ENCODE measurements at places on chromosomes 13 and 19.
A peak's percentile ranks its signal among the peaks of the same experiment; 100 is the strongest.

GRCh38 chr13:21009036-21009435 is 52.4 kb downstream of the LATS2 start:
- DNase-seq, result no peak

GRCh38 chr19:49497047-49497788 is 984 bp downstream of the RPS11 start:
- peak; percentile 24 for DNase-seq

GRCh38 chr19:10353793-10354391 is 14.5 kb upstream of the ICAM3 start:
- no peak for DNase-seq

DNA sequence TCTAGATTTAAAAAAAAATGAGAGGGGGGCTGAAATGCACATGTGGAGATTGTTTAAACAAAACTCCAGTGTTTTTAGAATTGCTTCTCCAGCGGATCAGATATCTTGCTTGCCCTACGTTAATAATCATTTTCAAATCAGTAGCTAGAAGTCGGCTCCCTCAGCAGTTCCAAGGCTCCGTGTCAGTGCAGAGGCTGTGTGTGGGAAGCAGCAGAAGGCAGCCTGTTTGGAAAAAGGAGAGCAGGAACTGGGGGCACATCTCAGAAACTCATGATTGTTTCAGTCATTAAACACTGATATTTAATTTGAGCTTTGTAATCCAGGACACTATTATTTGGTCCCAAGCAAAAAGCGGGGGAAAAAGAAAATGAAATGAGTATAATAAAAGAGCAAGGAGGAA is 50.9 kb downstream of the SOX21 start:
- DNase-seq, result no peak

DNA sequence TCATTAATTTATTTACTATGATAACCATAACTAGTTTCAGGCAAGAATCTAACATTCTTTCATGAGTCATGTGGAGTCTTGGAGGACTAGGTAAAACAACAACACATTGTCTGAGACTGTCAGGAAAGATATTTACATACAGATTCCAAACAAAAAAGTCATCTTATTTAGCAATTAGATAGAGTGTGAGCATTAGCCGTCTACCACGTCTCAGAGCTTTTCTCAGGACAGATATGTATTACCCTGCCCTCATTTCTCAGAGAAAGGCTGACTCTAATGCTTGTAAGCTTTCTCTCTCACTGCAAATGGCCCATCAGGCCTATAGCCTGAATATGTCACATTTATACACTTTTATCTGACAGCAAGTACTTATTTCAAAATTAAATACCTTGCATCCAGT is 312.1 kb upstream of the PCDH20 start:
- no peak for DNase-seq

- DNase-seq, result no peak
Observed at GRCh38 chr19:16330368-16330801, 5.8 kb downstream of the KLF2 start.

GRCh38 chr19:460877-461720 is at the start of gene SHC2:
Gene SHC2 (minus strand): TSS chr19:461033. CDS start chr19:460996, 37 bp downstream.
- DNase-seq, result peak; percentile 1

DNA sequence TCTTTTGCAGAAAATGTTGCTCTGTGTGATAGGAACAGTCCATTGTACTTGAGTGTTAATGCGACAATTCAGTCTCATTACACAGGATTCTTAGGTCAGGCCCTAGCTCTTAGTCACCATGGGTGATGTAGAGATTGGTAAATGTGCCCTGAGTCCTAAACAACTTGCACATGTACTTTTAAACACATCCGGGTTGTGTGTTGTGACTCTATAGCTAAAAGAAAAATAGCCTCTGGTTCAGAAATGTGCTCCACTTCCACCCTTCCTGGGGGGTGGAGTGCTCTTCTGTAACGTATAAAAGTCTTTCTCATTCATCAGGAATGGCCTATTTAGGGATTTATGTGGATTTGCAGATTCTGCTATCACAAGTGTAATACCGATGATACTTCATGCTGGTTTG is 5.2 kb downstream of the SPATA13 start:
- no peak for DNase-seq

- DNase-seq, result no peak
Observed at GRCh38 chr19:33876192-33876591, 79.5 kb downstream of the KCTD15 start.

DNA sequence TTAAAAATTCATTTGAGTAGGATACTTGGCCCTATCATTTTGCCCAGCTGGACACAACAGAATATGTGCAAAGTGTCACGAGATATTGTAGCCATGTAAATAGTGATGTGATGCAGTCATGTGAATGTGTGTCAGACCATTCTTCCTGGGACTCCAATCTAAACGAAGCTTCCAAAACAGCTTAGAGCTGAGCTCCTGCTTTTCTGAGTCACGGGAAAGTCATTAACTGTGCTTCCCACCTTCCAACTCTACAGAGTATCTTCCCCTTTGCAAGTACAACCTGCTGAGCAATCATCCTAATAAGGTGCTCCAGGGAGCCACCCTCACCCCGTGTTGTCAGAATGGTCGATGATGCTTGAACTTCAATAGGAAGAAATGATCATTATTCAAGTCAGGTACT is 294.7 kb downstream of the MYO16 start:
- DNase-seq, result no peak

DNA sequence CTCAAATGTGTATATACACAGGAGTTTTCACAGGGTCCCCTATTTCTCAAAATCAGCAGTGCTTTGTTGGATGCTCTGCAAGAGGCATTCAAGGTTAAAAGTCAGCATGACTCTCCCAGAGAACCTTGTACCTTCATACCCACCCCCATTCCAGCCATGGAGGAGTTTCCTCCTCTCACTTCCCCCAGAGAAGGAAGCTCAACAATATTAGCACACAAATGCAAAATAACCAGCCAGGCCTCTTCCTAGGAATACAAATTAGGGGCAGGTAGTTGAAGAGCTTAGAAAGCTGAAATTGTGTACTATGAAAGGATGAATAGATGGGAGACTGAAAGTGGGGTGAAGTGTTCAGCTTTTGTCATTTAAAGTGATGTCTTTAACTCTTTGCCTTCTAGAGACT is 43.8 kb downstream of the SPRY2 start:
- no peak for DNase-seq

GRCh38 chr19:52735734-52736133 is 890 bp upstream of the ZNF611 start:
- no peak for DNase-seq

DNA sequence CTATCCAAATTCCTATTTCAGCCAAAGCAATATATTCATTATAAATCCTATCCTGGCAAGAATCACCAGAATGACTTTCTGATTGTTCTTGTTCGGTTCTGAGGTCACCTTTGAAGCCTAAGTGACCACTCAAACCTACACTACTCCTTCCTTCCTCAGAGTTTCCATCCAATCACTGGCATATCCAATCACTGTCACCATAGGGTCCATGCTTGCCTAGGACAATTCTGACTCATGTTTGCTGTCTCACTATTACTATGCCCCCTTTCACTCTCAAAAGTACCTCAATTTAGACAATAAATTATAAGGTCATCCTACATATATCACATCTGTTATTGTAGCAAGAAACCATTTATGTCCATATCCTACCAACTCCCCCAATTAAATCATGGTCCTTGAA is 58.9 kb downstream of the UBL3 start:
- DNase-seq, result no peak

GRCh38 chr19:53908106-53908934 is 758 bp upstream of the CACNG7 start:
- peak; percentile 87 for DNase-seq

DNA sequence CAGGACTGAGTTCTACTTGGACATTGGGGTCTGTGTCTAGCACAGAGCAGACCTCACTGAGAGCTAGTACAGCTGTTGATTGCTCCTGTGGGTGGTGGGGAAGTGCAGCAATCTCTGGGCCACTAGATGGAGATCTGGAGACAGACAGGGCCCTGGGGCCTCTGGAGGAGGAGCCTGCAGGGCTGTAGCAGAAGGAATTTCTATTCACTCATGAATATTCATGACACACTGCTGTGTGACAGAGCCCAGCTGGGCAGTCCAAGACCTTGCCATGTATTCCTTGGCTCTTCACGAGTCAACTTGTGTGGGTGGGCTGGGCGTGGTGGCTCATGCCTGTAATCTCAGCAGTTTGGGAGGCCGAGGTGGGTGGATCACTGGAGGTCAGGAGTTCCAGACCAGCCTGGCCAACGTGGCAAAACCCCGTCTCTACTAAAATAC is 37.5 kb downstream of the SUGP2 start:
- DNase-seq, result peak; percentile 42

GRCh38 chr13:47632311-47632710 is 368.8 kb downstream of the SUCLA2 start:
- no peak for DNase-seq

Data from NCI-H2227 treated with DMSO at 0.1 percent for 48 hours (cell line).